ENCODE measurements at places on chromosomes 6 and 20.

- DNase-seq: peak; percentile 21
These were observed 77.5 kb upstream of the ESR1 start for GRCh38 chr6:151729829-151730495.

GRCh38 chr6:105364243-105364642 is 38.6 kb downstream of the PREP start:
- no peak for DNase-seq

DNA sequence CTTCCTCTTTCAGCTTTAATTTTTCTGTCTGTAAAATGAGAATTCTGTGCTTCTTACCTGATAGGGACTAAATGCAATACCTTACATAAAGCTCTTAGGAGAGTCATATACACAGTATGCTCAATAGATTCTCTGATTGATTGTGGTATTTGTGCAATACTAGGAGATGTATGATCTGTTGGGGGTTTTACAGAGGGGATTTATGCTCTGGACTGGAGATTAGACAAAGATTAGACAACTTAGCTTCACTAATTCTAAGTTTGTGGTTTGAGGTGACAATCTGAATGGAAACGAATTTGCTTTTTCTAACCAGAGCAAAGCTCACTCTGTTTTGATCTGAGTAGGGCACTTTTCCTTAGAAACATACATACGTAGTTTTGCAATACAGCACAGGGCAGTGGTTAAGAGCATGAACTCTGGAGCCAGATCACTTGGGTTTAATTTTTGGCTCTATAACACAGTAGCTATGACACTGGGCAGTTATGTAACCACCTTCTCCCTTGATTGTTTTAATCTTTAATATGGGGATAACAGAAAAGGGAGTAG is 126.2 kb downstream of the RNF144B start:
- no peak for DNase-seq

GRCh38 chr20:20271271-20271670 is 96.6 kb upstream of the INSM1 start:
- peak; percentile 17 for DNase-seq

DNA sequence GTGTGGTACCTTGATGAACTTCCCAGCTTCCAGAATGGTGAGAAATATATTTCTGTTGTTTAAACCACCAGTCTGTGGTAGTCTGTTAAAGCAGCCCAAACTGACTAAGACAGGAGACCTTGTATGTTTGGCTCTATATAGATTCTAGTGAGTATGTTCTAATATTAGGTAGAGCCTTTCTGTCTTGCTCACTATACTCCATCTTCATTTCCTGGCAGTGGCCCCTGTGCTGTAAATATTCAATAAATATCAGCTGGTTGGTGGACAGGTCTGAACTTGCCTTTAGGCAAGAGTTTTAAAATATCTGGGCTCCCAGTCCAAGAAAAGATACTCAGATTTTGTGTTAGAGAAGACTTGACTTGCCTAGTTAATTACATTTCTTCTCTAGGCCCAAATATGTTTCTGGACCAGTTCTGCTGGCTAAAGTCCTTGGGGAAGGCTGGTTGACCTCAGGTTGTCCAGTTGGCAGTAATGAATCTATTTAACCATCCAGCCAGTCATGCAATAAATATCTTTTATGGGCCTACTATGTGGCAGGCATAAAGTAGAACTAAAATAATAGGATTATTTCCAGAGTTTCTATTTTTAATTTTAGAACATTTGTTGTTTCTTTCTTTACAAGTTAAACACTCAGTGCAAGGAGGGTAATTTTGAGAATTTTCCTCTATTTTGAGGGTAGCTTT is 22.3 kb downstream of the PPP1R14C start:
- no peak for DNase-seq

DNA sequence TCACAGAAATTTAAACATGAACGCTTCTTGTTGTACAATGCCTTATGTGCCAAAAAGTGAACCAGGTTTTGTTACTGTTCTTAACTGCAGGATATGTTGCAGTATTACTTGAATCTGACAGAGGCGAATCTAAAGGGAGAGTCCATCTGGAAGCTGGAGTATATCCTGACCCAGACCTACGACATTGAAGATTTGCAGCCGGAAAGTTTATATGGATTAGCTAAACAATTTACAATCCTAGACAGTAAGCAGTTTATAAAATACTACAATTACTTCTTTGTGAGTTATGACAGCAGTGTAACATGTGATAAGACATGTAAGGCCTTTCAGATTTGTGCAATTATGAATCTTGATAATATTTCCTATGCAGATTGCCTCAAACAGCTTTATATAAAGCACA is 19.9 kb downstream of the SMPDL3A start:
- no peak for DNase-seq

GRCh38 chr6:71977884-71978283 is 91.5 kb downstream of the RIMS1 start:
- DNase-seq: no peak

DNA sequence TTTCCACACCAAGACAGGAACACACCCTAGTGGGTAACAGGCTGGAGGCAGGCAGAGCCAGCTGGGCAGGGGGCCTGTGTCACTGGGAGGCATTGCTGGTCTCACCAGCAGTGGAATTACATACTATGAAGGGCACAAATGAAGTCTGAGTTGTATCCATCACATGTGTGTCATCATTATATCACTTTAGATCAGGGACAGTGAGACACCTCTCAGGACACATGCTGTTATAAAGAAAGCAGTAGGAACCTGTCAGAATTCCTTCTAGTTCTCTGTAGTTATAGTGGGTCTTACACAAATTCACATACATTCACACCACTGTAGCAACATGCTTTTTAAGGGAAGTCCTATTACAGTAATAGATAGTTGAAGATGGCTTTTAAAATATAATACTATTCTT is 63.5 kb upstream of the FYN start:
- DNase-seq: no peak

DNA sequence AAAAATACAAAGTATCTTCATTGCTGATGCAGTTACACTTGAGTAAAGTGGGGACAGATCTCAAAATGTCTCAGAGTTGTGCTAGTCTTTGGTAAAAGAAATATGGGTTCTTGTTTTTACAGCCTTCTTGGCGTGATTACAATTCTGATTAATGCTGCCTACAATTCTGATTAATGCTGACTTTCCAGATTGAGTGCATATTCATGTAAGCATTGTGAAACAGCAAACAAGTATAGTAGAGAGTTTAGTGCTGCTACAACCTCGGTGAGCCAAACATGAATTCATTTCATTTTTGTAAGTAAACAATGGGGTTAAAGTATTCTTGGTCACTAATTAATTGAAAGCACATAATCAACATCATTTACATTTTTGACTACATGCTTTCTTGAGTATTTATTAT is at the start of gene DEFB113:
DEFB113 (minus strand) TSS at position 21 of the 400 bp plus-strand sequence; CDS start at position 21, 0 bp downstream.
- DNase-seq: no peak

DNA sequence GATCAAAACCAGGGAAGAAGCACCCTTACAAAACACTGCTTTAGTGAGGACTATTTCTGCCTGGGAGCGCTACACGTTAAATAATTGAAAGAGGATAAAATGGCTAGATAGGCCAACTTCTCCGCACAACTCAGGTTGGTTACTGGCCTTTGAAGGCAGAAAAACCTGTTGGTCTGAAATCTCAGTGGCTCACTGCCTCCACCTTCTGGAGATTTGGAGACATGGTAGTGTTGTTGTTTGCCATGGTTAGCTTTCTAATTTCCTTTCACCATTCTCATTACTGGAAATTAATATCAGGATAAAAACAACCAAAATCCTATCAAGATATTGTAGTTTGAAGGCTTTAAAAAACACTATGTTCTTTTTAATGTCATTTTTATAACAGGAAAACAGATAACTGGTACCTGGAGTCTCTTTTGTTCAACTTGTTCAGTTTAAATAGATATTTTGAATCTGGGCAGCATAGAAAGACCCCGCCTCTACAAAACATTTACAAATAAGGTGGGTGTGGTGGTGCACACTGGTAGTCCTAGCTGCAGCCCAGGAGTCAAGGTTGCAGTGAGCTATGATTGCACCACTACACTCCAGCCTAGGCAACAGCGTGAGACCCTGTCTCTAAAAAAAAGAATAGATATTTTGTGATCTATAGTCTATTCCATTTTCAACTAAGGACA is 27.5 kb upstream of the BCLAF1 start:
- DNase-seq: peak; percentile 90

GRCh38 chr6:32945108-32945760 is 4.4 kb upstream of the HLA-DMB start:
- no peak for DNase-seq

All from GM23338 (cell line).